ENCODE measurements at places on chromosomes 12 and 14. TPM values are rescaled to one million over a fixed set of nuclear protein-coding genes. Genes with fewer than 3 reads are reported as not detected.

GRCh38 chr14:65169351-65169750 lies 67.0 kb upstream of the MAX start:
- no peak for DNase-seq

Gene GPR68
- 1.3 TPM for total RNA-seq

GRCh38 chr12:59657266-59657665 lies 61.4 kb downstream of the SLC16A7 start:
- no peak for DNase-seq

Gene KRT72
- total RNA-seq, result not detected

DNA sequence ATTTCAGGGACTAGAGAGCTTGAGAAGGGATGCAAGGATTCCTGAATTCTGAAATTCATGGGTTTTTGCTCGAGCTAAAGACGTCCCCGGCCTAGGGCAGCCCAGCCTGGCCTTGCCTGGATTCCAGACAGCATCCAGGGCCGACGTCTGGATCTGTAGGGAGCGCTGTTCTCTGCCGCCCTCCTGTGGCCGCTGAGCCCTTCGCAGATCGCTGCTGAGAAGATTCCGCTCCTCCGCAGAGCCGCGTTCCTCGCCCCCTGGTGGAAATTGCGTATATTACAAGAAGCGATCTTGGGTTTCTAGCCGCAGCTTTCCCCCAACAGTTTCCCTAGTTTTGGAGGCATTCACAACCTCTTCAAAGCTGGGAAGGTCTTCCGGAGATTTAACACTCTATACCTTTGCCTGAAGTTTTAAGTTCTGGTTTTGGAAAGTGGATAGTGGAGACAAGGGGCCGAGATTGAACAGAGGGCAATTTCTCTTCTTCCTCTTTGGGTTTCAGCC lies 5.1 kb downstream of the CISTR start:
- DNase-seq, result peak; percentile 50

Gene KITLG
- 23.4 TPM for total RNA-seq

GRCh38 chr12:64585104-64585503 lies 25.2 kb upstream of the RASSF3 start:
- no peak for DNase-seq

Gene FBXL14
- total RNA-seq, result 15.4 TPM

Gene IL23A
- total RNA-seq, result not detected

- no peak for DNase-seq
Measured at GRCh38 chr14:89324501-89325298, 92.3 kb downstream of the FOXN3 start.

GRCh38 chr14:67186789-67187584 lies 2.3 kb upstream of the GARIN2 start:
- no peak for DNase-seq
